Stomach (tissue), 19 donors: ENCODE measurements at places on chromosomes 12 and 14.

- peaks cover 57% of the 10 kb centered on the region for H3K27me3 ChIP-seq
- H3K36me3 ChIP-seq, result no peaks in the 10 kb centered on the region
- H3K4me3 ChIP-seq, result peak overlapping the region; percentile 24
- H3K4me1 ChIP-seq, result peaks cover 26% of the 10 kb centered on the region
- no peak overlapping the region for H3K27ac ChIP-seq
- peak; percentile 49 for DNase-seq
Measured at GRCh38 chr14:102544747-102545460, 35.3 kb upstream of the ANKRD9 start.

DNA sequence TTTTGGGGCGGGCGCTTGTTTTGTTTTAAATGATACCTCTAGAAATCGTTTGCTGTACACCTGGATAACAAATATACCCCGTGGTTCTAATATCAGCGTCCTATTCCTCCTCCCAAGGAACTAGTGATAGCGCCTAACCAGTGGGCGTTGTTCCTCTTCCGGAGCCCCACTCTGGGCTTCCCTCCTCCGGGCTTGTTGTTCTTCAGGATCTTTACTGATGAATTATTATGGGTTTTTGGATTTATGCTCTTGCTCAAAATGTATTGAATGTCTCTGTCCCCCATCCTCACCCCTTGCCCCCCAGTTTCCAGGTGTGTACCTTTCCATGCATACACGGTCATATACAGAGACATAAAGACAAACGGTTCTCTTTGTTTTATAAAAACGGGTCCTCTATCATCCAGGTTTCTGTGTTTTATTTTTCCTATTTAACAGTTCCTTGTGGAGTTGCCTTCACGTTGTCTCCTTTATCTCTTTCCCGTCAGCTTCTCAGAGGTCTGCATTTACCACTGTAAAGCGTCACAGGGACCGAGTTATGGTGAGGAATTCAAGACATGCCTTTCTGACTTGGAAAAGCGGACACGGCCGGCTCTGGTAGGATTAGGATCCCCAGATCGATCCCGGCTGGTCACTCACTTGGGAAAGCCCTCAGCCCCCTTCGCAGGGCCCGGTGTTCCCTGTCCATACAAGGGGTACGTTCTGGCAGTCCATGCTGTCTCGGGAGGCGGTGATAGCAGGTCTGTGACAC is 655 bp upstream of the PLEKHG3 start:
- H3K27me3 ChIP-seq, result no peaks in the 10 kb centered on the region
- H3K4me3 ChIP-seq, result peak overlapping the region; percentile 86
- peaks cover 45% of the 10 kb centered on the region for H3K4me1 ChIP-seq
- H3K36me3 ChIP-seq, result no peaks in the 10 kb centered on the region
- no peak for DNase-seq
- H3K27ac ChIP-seq, result peak overlapping the region; percentile 92

DNA sequence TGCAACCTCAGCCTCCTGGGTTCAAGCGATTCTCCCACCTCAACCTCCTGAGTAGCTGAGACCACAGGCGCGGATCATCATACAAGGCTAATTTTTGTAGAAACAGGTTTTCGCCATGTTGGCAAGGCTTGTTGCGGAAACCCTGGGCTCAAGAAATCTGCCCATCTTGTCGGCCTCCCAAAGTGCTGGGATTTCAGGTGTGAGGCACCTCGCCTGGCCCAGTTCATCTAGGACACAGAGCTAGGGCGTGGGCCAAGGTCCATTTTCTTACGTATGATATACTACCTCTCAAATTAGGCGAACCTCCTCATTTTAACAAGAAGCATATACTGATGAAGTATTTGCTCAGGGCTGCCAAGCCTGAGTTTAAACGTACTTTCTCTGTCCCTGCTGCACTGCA is 2.1 kb downstream of the RPS29 start:
- no peak for DNase-seq
- peaks cover 38% of the 10 kb centered on the region for H3K4me1 ChIP-seq
- peaks cover 34% of the 10 kb centered on the region for H3K36me3 ChIP-seq
- no peak overlapping the region for H3K27ac ChIP-seq

DNA sequence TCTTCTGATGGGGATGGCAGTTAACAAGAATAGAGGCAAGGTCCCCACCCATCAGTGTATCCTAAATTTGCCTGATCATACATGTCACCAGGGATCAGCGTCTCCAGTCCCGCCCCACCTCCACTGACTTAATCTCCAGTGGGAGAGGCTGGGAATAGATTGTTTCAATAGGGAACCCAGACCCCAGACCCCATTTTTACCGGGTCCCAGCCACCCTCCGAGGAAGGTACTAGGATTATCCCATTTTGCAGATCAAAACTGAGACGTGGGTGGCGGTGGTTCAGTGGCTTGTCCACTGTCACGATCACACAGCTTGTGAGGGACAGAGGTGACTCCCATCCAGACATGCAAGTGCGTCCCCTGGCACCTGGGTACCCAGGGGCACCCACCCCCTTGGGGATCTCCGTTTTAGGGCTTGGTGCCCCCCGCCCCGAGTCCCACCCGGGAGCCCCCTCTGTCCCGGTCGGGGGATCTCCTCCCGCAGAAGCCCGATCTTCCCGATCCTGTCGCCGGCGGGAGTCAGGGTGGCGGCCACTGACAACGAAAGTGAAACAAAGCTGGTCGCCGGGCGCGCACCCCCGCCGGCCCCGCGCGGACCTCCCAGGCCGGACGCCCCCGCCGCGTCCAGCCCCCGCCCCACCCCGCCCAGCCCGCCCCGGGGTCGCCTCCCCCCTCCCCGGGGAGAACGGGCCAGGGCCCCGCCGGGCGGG is 523 bp downstream of the WSB2 start:
- peak overlapping the region; percentile 97 for H3K27ac ChIP-seq
- H3K4me3 ChIP-seq, result peak overlapping the region; percentile 82
- peak; percentile 63 for DNase-seq
- H3K36me3 ChIP-seq, result no peaks in the 10 kb centered on the region
